ENCODE measurements at places on chromosomes 2 and 18. TPM values are rescaled to one million over a fixed set of nuclear protein-coding genes. Genes with fewer than 3 reads are reported as not detected.

GRCh38 chr2:213119061-213119809 is 32.2 kb downstream of the IKZF2 start:
- no peak overlapping the region for H3K4me3 ChIP-seq
- no peak overlapping the region for H3K27ac ChIP-seq
- no peak for DNase-seq
- no peaks in the 10 kb centered on the region for H3K27me3 ChIP-seq
- no peaks in the 10 kb centered on the region for H3K4me1 ChIP-seq

- H3K4me3 ChIP-seq: no peak overlapping the region
- H3K27ac ChIP-seq: no peak overlapping the region
- no peaks in the 10 kb centered on the region for H3K27me3 ChIP-seq
- H3K36me3 ChIP-seq: no peaks in the 10 kb centered on the region
- DNase-seq: no peak
Measured at GRCh38 chr18:31386741-31387140, 10.2 kb downstream of the DSG4 start.

- no peaks in the 10 kb centered on the region for H3K36me3 ChIP-seq
- H3K4me3 ChIP-seq: no peak overlapping the region
- no peaks in the 10 kb centered on the region for H3K4me1 ChIP-seq
Measured at GRCh38 chr2:209074711-209075110, 349.1 kb upstream of the MAP2 start.

- H3K4me1 ChIP-seq: no peaks in the 10 kb centered on the region
- H3K27ac ChIP-seq: no peak overlapping the region
- H3K4me3 ChIP-seq: no peak overlapping the region
- no peak for DNase-seq
Measured at GRCh38 chr2:20034218-20034617, 17.2 kb downstream of the LAPTM4A start.

DNA sequence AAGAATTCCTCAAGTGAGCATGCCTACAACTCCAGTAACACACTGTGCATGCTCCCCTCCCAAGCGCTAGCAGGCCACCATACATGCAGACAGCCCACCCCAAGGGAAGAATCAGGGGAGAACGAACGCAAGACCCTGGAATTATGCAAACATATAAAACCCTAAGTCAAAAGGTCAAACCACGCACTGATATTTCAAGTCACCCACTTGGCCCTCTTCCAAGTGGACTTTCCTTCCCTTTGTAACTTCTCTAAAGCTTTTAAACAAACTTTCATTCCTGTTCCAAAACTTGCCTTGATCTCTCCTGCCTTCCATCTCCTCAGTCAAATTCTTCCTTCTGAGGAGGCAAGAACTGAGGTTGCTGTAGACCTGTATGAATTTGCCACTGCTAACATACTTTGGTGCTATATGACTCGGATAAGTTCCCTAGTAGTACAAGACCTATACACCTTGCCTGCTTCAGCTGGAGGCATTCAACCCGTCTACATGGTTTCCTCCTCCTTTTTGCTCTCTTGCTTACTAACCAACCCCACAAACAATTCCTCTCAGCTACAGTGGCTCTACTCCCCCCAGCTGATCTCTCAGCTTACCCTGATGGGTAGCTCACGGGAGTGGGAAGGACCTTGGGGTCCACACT is 11.1 kb upstream of the RPIA start:
- no peaks in the 10 kb centered on the region for H3K4me1 ChIP-seq
- no peak for DNase-seq
- no peaks in the 10 kb centered on the region for H3K36me3 ChIP-seq
- no peaks in the 10 kb centered on the region for H3K27me3 ChIP-seq
- H3K27ac ChIP-seq: no peak overlapping the region

- no peaks in the 10 kb centered on the region for H3K36me3 ChIP-seq
- H3K4me3 ChIP-seq: no peak overlapping the region
- peak overlapping the region; percentile 86 for H3K27ac ChIP-seq
- no peak for DNase-seq
- no peaks in the 10 kb centered on the region for H3K4me1 ChIP-seq
- no peaks in the 10 kb centered on the region for H3K27me3 ChIP-seq
Measured at GRCh38 chr2:219440388-219441256, 6.0 kb downstream of the SPEG start.

- H3K27me3 ChIP-seq: peaks cover 5% of the 10 kb centered on the region
- DNase-seq: no peak
- no peaks in the 10 kb centered on the region for H3K36me3 ChIP-seq
- no peaks in the 10 kb centered on the region for H3K4me1 ChIP-seq
- no peak overlapping the region for H3K4me3 ChIP-seq
Measured at GRCh38 chr2:118300832-118301231, 212.6 kb downstream of the INSIG2 start.

DNA sequence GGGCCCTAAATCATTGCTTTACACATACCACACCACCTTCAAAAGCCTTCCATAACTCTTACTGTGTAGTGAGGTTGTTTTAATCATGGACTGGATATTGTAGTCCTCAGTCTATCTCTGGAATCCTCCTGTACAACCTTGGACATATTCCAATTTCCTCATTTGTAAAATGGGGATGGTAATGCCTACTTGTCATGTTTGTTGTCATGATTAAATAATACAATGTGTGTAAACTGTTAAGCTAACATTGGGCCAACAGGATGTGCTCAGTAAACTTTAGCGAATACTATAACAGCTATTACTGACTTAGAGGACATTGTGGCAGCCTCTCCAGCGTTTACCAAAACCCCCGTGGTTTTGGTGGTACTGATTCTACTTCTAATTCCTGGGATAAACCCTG is 74.7 kb upstream of the PTPRM start:
- H3K27me3 ChIP-seq: no peaks in the 10 kb centered on the region
- H3K36me3 ChIP-seq: no peaks in the 10 kb centered on the region
- no peak overlapping the region for H3K27ac ChIP-seq
- no peak overlapping the region for H3K4me3 ChIP-seq
- no peaks in the 10 kb centered on the region for H3K4me1 ChIP-seq
- no peak for DNase-seq

DNA sequence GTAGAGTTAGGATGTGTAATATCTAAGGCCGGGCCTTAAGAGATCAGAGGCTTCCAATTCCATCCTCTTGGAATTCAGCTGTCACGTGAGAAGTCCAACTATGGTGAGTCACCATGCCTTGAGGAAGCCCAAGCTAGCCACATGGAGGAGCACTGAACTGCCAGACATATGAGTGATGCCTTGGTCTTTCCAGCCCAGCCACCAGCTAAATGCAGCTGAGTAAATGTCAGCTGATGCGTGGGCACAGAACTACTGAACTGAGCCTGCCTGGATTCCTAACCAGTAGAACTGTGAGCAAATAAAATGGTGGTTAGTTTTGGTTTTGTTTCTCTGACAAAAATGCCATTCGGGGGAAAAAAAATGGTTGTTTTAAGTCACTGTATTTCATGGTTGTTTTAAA is 153.7 kb upstream of the SERTAD2 start:
- H3K27me3 ChIP-seq: no peaks in the 10 kb centered on the region
- H3K27ac ChIP-seq: no peak overlapping the region
- H3K36me3 ChIP-seq: no peaks in the 10 kb centered on the region
- DNase-seq: no peak
- no peak overlapping the region for H3K4me3 ChIP-seq

DNA sequence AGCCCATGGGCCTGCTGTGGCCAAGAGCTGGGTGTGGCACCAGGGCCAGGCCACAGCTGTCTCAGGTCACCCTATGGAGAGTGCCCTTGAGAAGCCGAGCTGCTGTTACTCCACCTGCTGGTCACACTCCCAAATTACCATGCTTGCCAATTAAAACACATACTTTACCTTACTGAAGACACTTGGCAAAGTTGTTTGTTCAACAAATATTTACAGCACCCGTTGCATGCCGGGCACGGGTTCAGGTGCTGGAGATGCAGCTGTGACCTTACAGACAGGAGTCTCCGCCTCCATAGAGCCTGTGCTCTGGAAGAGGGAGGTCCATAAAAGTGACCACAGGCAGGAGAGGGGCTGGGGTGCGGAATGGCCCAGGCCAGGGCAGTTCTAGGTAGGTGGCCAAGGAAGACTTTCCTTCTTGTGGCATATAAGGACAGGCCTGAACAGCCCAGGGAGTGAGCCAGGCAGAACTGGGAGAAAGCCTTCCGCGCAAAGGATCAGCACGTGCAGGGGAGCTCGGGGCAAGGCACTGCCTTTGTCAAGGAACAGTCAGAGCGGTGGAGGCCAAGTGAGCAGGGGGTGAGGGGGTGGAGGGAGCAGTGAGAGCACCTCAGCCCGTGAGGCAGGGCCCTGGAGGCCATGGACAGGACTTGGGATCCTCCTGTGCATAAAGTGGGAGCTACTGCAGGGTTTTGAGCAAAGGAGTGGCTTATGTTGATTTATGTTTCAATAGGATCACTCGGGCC is 23.6 kb upstream of the RBM44 start:
- no peaks in the 10 kb centered on the region for H3K27me3 ChIP-seq
- DNase-seq: peak; percentile 33
- H3K4me3 ChIP-seq: no peak overlapping the region

GRCh38 chr2:225137971-225138370 is 95.7 kb upstream of the DOCK10 start:
- no peak overlapping the region for H3K4me3 ChIP-seq
- H3K36me3 ChIP-seq: no peaks in the 10 kb centered on the region
- no peaks in the 10 kb centered on the region for H3K4me1 ChIP-seq

DNA sequence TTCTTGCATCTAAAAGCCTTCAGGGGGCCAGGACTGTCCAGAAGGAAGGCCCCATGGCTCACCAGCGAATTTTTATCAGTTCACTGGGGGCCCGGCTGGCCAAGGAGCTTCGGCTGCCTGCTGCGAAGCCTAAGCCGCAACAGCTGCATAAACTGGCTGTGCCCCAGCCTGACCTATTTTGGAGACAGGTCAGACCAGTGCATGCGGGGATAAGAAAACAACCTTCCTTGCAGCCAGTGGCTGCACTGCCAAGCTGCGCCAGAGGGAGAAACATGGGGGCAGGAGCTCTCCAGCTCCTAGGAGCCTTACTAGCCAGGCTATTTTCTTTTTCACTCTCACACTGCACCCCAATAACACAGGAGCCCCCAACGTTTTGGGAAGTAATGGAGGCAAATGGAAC is 15.2 kb downstream of the PAX3 start:
- H3K4me3 ChIP-seq: no peak overlapping the region
- H3K27ac ChIP-seq: no peak overlapping the region
- H3K36me3 ChIP-seq: no peaks in the 10 kb centered on the region
- H3K27me3 ChIP-seq: peaks cover 53% of the 10 kb centered on the region

DNA sequence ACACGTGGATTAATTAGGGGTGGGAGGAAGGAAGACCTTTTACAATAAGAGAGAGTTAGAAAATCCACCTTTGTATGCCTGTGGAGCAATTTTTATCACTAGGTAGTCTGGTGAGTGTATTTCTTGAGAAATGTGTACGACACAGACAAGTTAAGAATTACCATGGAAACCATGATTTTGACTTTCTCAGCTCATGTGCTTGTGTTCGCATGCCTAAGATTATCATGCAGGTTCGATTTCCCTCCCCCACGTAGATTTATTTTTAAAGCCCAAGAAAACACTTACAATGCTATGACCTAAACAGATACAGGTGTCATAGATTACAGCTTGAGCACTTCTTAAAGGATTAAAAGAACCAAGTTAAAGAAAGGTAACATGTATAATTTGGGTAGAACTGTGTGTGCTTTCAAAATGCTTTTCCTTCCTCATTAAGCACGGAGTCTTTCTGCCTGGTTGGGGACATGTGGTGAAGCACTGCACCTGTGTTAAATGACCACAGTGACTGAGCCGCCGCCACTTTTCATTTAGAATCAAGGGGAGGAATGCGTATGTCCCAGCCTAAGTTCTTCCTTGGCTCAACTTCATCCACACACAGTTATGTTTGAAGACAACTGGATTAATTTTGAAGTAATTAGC is 16.6 kb downstream of the SERTAD2 start:
- H3K36me3 ChIP-seq: no peaks in the 10 kb centered on the region
- no peak overlapping the region for H3K27ac ChIP-seq
- H3K4me3 ChIP-seq: no peak overlapping the region
- no peaks in the 10 kb centered on the region for H3K27me3 ChIP-seq
- H3K4me1 ChIP-seq: no peaks in the 10 kb centered on the region

DNA sequence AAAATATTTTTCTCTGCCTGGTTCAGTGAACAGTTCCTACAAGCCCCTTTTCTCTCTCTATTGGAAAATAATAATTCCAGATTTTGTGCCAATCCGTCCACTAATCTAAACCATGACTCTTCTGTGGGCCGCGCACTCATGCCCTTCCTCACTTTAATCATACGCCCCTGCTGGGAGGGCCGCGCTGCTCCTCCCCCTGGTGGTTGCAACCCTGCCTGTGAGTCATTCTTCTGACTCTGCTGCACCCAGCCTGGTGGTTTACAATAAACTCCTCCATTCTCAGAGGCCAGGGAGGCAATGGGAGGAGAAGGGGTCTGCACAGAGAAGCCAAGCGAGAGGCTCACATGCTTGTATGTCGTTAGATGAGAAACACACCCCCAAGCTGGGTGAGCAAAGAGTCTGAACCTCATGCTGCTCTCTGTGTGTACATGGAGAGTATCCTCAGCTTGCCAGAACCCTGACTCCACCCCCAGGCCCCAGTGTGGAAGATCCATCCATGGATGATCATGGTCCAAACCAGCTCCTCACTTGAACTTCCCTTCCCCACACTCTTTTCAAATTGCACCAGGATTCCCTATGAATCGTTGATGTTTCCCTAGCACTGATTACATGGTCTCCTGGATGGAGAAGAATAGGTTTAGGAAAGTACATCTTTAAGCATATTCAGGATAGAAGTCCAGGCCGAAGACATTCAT is 228.9 kb downstream of the ANKRD30B start:
- H3K4me3 ChIP-seq: no peak overlapping the region
- no peak overlapping the region for H3K27ac ChIP-seq
- DNase-seq: no peak

Gene TMEM37
- 43.2 TPM for total RNA-seq

Gene AQP4
- 0.32 TPM for total RNA-seq

Gene PROM2
- 47.7 TPM for total RNA-seq

Gene IL18R1
- 7.0 TPM for total RNA-seq

Gene VIL1
- total RNA-seq: not detected

Gene PPP3R1
- 54.4 TPM for total RNA-seq

Gene RIT2
- not detected for total RNA-seq

Gene PTMA
- total RNA-seq: 678 TPM

Gene COLEC11
- total RNA-seq: 1.9 TPM

Gene SERPINB12
- total RNA-seq: not detected

Gene SNORC
- 9.2 TPM for total RNA-seq

Gene CHRNG
- not detected for total RNA-seq
